Progenitor cell of endocrine pancreas (in vitro differentiated cells): ENCODE measurements at places on chromosomes 6 and 20. TPM values are rescaled to one million over a fixed set of nuclear protein-coding genes. Genes with fewer than 3 reads are reported as not detected.

Gene MAN1A1
- 27.6 and 29.3 TPM in 2 replicates for total RNA-seq

Gene DDX43
- not detected in 2 replicates for total RNA-seq

Gene PSMB8
- 0.29 TPM in 1 of 2 replicates, not detected in the other for total RNA-seq

Gene DCDC2
- total RNA-seq, result 22.2 and 28.2 TPM in 2 replicates

Gene RFX6
- total RNA-seq, result 28.7 and 34.2 TPM in 2 replicates

DNA sequence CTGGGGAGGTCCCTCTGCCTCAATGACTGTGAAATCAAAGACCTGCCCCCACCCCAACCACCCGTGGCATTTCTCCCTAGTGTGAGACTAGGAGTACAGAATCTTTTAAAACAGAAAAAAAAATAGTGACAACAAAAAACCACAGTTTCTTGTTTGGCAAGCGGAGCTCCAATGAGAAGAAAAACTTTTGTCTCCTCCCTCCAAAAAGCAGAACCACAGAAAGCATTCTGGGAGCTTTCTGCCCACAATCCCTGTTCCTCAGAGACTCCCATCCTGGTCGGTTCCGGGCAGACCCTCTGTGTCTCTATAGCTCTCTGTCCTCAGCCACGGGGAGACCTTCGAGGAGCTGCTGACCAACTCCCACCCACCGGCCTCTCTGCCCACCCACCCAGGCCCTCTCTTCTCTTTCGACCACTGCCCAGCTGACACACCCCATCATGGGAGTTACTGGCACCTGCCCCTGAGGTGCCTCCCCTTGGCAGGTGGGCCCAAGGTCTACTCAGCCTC lies 4.9 kb downstream of the PREX1 start:
- H3K4me3 ChIP-seq, result no peak overlapping the region
- H3K4me1 ChIP-seq, result peaks cover 1% of the 10 kb centered on the region
- H3K27ac ChIP-seq, result no peak overlapping the region
- no peak for DNase-seq
- H3K36me3 ChIP-seq, result no peaks in the 10 kb centered on the region

- H3K27ac ChIP-seq, result no peak overlapping the region
- H3K4me1 ChIP-seq, result peaks cover 3% of the 10 kb centered on the region
- H3K4me3 ChIP-seq, result no peak overlapping the region
- H3K27me3 ChIP-seq, result no peaks in the 10 kb centered on the region
- peaks cover 19% of the 10 kb centered on the region for H3K36me3 ChIP-seq
- DNase-seq, result no peak
Measured at GRCh38 chr6:151024597-151024996, 159.1 kb downstream of the MTHFD1L start.

- no peaks in the 10 kb centered on the region for H3K27me3 ChIP-seq
- no peaks in the 10 kb centered on the region for H3K36me3 ChIP-seq
- DNase-seq, result no peak
Measured at GRCh38 chr6:131640100-131640499, 3.0 kb downstream of the ENPP3 start.

GRCh38 chr20:38890497-38890818 lies 35.8 kb upstream of the FAM83D start:
- H3K36me3 ChIP-seq, result no peaks in the 10 kb centered on the region
- H3K27ac ChIP-seq, result no peak overlapping the region
- peaks cover 1% of the 10 kb centered on the region for H3K4me1 ChIP-seq
- no peak for DNase-seq
- peaks cover 26% of the 10 kb centered on the region for H3K27me3 ChIP-seq

GRCh38 chr6:54907355-54907754 lies 60.8 kb downstream of the FAM83B start:
- DNase-seq, result no peak
- H3K4me1 ChIP-seq, result no peaks in the 10 kb centered on the region
- H3K27ac ChIP-seq, result no peak overlapping the region
- peaks cover under 1% of the 10 kb centered on the region for H3K36me3 ChIP-seq
- no peaks in the 10 kb centered on the region for H3K27me3 ChIP-seq

- H3K27ac ChIP-seq, result no peak overlapping the region
- H3K27me3 ChIP-seq, result peaks cover 61% of the 10 kb centered on the region
- H3K4me3 ChIP-seq, result no peak overlapping the region
- no peaks in the 10 kb centered on the region for H3K36me3 ChIP-seq
- DNase-seq, result no peak
Measured at GRCh38 chr6:33995309-33996119, 150.4 kb downstream of the GRM4 start.

GRCh38 chr6:131167773-131168172 lies 32.5 kb downstream of the AKAP7 start:
- H3K27ac ChIP-seq, result no peak overlapping the region
- DNase-seq, result no peak
- H3K4me3 ChIP-seq, result no peak overlapping the region
- no peaks in the 10 kb centered on the region for H3K27me3 ChIP-seq
